ENCODE measurements at places on chromosomes 7 and 10.

DNA sequence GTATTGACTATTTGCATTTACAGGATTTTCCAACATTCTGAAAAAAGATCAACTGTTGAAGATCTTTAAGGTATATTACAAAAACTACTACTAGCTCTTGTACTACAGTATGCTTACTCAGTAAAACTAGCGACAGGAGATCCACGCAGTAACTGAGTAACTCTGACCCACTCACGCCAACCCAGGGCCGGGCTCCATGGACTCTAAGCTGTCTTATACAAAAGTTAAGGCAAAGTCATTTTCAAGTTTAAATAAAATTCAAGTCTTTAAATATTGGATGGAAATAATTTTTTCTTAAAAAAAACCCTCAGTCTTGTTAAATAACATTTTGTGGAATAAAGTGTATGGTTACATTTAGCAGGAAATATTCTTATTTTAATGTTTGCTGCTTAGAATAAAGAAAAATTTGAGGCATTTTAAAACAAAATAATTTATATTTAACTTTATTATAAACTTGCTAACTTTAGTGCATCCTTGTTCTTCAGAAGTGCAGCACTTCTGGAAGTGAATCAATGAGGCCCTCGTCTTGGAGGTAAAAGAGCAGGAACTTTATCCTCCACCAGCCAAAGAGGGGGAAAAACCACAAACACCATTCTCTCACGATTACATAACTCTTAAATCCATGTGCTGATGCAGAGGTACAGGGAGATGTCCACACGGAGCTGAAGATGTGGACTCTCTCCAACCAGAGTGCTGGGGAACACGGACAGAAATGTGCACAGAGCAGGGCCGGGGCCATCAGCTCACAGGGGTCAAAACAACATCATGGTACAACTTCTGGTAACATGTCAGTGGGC lies 119.9 kb downstream of the LARP4B start:
- no peak for DNase-seq

GRCh38 chr7:7595451-7595850 lies 28.8 kb downstream of the MIOS start:
- peak; percentile 20 for DNase-seq

- DNase-seq: no peak
Measured at GRCh38 chr10:99557044-99557443, 24.3 kb downstream of the NKX2-3 start.

- no peak for DNase-seq
Measured at GRCh38 chr10:77236700-77237099, 400.9 kb downstream of the KCNMA1 start.

DNA sequence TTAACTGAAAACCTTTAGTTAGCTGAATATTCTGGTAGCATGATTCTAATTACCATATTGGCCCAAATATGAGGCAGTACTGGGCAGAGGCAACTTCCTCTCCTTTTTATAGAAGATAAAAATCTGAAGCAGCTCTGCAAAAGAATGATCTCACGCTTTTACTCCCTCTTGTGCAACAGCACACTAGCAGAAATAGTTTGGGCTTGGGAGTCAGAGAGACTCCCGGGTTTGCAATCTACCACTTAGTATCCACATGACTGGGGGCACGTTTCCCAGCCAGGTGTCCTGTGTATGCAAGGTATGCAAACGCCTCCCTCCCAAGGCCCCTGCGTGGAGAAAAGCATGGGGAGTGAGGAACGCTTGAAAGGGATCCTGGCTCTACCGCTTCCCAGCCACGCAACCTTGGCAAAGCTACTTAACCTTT lies 47.2 kb upstream of the RHEB start:
- no peak for DNase-seq

DNA sequence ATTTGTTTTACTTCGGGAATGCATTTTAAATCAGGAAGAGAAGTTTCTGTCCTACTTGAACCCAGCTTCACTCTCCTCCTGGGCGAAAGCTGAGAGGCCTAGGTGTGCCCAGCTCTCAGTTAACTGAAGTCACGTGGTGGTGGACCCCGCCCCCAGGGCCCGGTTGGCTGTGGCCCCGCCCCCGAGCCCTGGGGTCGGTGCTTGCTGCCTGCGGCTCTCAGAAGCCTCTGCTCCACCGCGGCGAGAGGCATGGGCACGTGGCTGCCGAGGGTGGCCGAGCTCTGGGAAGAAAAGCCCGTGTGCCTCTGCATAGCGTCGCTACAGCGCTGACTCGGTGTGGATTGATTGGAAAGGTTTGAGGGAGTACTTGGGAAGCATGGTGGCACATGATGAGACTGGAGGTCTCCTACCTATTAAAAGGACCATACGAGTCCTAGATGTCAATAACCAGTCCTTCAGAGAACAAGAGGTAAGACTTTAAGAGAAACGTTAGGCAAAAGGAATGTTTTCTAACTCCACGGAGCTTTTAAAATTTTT lies 34.1 kb downstream of the NET1 start:
- peak; percentile 50 for DNase-seq

- DNase-seq: no peak
Measured at GRCh38 chr7:157430721-157431120, 93.9 kb downstream of the DNAJB6 start.

DNA sequence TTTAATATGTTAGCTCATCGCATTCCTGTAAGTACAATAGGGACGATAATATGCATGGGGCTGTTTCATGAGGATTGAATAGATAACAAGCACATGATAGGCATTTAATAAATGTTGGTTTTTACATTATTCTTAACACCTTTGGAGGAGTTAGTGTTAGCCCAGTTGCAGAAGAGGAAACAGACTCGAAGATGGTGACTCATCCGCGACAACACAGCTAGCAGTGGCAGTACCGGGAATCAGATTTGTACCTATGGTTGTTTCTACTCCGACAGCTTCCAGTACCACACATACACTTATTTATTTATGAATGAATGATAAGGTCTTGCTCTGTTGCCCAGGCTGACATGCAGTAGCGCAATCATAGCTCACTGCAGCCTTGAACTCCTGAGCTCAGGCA lies 2.9 kb downstream of the LRMDA start:
- DNase-seq: no peak

DNA sequence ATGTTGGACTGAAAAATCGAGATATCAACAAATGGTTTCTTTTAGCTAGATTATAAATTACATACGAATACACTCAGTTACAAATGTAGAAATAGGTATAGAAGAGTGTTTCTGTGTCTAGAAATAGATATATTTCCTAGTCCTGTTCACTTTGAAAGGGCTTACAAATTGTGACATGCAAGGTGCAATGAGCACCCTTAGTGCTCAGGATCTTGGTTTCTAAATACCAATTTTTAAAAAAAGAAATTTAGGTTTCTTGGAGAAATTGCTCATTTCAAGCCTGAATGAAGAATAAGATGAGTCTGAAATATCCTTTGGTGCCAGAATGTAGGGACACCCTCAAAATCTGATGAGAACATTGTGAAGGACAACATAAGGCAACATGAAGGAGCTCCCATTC lies 306.0 kb downstream of the CRPPA start:
- no peak for DNase-seq

- no peak for DNase-seq
Measured at GRCh38 chr7:108079648-108080591, 50.2 kb downstream of the LAMB4 start.

GRCh38 chr10:91007655-91008054 lies 86.8 kb upstream of the ANKRD1 start:
- no peak for DNase-seq

DNA sequence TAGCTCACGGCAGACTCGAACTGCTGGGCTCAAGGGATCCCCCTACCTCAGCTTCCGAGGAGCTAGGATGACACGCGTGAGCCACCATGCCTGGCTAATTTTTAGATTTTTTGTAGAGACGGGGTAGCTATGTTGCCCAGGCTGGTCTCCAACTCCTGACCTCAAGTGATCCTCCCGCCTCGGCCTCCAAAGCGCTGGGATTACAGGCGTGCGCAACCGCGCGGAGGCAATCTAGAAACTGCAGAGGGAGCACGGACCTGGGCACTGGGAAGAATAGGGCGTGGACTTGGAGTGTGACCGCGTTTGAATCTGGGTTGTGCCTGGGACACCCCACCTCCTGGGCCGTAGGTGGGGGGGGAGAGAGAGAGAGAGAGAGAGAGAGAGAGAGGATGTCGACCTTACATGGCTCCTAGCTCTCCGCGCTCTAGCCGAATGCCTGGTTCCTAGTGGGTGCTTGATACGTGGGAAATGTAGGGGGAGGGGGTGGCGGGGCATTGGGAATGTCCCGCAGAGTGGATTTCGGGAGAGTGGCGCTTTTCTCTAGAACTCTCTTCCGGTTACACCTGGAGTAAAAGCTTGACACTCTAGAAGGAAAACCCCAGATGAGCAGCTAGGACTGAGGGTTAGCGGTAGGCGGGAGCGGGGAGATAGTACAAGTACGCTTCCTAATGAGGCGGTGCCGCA lies 1.2 kb upstream of the MAP3K8 start:
- DNase-seq: no peak

DNA sequence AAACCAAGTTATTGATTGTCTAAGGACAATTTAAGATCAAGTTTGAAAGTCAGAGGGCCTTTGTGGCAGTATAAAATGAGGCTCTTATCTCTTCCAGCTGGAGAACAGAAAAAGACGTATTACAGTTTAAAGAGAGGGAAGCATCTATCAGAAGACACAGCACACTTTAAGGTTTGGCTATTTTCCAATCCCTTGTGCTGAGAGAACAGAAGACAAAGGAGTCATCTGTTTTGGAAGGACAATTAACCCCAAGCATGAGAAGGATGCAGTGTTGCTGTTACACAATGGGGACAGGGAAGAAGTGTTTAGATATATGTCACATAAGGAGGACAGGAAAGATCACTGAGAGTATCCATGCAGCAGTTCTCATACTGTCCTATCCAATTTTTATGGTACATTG lies 1224.2 kb upstream of the SORCS1 start:
- no peak for DNase-seq

DNA sequence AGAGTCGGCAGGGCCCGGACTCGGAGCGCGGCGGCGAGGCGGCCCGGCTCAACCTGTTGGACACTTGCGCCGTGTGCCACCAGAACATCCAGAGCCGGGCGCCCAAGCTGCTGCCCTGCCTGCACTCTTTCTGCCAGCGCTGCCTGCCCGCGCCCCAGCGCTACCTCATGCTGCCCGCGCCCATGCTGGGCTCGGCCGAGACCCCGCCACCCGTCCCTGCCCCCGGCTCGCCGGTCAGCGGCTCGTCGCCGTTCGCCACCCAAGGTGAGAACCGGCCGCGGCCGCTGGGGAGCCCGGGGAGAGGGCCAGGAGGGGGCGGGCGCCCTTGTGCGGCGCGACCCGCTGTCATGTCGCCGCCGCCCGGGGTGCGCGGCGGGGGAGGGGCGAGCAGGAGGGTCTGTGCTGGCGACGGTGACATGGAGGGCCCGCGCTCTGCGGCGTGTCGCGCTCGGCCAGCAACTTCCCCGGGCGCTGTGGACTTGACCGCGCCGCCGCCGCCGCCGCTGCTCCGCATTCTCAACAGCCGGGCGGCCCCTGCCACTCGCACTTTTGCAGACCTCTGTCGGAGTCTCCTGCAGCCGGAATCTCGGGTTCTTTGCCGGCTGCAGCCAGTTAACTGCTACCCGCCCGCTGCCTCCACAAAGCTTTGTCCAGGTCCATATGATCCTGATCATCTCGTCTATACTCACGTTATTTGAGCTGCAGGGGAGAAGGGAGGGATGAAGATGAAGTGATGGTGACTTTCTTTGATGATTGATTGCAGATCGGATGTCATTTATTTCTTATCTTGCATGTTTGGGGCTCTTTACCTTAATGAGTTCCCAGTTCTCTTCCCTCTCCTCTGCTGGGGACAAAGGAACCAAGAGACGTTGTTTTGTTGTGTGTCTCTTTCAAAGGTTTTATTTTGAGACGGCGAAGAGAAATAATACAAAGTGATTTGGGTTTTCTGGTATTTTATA lies 869 bp downstream of the TRIM24 start:
- peak; percentile 55 for DNase-seq

DNA sequence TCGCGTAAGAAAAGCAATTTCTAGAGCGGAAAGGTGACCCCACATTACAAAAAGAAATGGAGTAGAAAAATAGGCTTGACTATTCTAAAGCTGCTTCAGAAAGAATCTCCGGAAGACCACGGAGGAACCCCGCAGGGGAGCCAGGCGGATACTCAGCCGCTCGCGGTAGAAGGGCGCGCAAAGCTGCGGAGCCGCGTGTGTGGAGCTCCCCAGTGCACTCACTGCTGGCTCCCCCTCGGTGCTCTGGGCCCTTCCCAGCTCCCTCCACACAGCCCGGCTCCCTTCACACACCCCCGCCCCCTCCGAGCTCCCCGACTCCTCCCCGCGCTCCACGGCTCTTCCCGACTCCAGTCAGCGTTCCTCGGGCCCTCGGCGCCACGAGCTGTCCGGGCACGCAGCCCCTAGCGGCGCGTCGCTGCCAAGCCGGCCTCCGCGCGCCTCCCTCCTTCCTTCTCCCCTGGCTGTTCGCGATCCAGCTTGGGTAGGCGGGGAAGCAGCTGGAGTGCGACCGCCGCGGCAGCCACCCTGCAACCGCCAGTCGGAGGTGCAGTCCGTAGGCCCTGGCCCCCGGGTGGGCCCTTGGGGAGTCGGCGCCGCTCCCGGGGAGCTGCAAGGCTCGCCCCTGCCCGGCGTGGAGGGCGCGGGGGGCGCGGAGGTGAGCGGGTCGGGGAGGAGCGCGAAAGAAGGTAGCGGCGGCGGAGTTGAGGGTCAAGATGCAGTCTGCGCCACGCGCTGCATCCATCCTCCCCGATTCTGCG lies at the start of gene STEAP2:
TSS of gene STEAP2 (plus strand) at position 350 of the 758 bp plus-strand sequence. CDS start 13,343 bp downstream, outside the sequence.
- no peak for DNase-seq

- DNase-seq: no peak
Measured at GRCh38 chr7:64581391-64581790, 18.5 kb upstream of the ZNF680 start.

GRCh38 chr7:157586426-157586955 lies 249.7 kb downstream of the DNAJB6 start:
- DNase-seq: no peak

All from SHP77 treated with DMSO at 0.1 percent for 48 hours (cell line).